Right lobe of liver (tissue), 6 donors: ENCODE measurements at places on chromosomes 6 and 20.
A peak's percentile ranks its signal among the peaks of the same experiment; 100 is the strongest.

DNA sequence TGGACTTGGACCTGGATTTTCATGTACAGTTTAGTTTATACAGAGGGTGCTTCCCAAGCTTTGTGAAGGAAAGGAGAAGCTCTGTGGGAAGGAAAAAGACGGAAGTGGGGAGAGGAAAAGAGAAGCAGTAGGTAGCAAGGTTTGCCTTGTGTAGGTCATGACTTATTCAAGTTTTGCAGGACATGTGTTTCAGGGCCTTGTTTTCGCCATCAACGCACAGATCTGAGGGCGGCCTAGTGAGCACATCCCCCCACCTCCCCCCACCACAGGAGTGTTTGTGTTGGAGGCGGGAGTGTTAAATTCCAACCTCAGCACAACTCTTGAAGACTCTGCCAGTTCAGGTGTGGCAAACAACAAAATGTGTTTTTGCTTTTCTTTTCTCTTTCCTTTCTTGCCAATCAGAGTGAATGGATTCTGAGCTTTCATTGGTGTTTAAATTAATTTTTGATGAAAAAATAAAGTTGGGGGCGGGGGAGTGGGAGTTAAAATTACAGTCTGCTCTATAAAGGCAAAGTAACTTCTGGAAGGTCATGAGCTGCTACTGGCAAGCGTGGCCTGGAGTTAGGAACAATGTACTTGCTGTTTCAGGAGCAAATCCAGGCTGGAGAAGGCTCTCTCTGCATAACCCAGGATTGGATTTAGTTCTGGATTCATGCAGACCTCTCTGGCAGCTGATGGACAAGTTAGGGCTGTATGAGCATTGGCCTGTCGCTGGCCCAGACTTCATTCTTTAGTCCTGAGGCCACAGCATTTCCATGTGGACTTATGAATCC, 338.5 kb downstream of the CD83 start:
- no peak for DNase-seq
- H3K27me3 ChIP-seq = no peaks in the 10 kb centered on the region

DNA sequence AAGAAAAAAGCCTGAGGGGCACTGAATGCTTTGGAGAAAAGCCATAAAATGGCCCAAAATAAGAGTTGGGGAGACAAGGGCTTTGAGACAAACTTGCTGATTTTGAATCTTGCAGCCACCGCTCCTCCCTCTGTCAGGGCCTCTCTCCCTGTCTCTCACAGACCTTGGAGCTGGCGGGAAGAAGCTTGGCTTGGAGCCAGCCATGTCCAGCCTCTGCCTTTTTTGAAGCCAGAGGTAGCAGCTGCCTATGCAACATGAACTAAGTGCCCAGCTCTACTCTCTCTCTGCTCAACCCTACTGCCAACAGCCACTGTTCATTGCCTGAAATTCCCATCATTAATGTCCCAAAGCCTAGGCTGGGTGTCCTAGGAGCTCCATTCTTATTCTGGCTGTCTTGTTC, 63.7 kb upstream of the CTNNBL1 start:
- H3K27ac ChIP-seq = no peak overlapping the region
- no peaks in the 10 kb centered on the region for H3K4me1 ChIP-seq
- H3K27me3 ChIP-seq = no peaks in the 10 kb centered on the region
- H3K4me3 ChIP-seq = no peak overlapping the region
- H3K36me3 ChIP-seq = no peaks in the 10 kb centered on the region
- DNase-seq = no peak

- peaks cover 17% of the 10 kb centered on the region for H3K4me1 ChIP-seq
- no peak overlapping the region for H3K4me3 ChIP-seq
- H3K36me3 ChIP-seq = no peaks in the 10 kb centered on the region
- no peak for DNase-seq
Observed at GRCh38 chr6:136761227-136761922, 30.9 kb downstream of the MAP3K5 start.

GRCh38 chr6:71403422-71404134, 115.0 kb downstream of the OGFRL1 start:
- peak overlapping the region; percentile 7 for H3K27ac ChIP-seq
- no peak overlapping the region for H3K4me3 ChIP-seq
- H3K27me3 ChIP-seq = no peaks in the 10 kb centered on the region
- H3K4me1 ChIP-seq = no peaks in the 10 kb centered on the region
- DNase-seq = no peak
- no peaks in the 10 kb centered on the region for H3K36me3 ChIP-seq

DNA sequence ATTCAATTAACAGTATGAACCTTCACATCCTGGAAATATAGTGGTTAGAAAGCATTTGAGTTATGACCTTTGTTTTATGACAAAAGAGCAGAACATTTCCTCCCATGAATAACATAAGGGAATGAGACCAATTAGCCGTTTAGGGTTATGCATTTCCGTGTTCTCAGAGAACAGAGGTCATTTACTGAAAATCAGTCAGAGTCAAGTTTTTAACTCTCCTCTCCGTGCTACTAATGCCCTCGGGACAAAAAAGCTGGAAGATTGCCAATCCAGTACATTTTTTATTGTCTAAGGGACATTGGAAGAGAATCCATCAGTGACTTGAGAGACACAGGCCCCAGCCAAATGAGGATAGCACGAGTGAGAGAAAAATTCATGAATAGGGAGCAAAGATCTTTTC, 632.7 kb downstream of the RFPL4B start:
- no peak for DNase-seq
- no peaks in the 10 kb centered on the region for H3K4me1 ChIP-seq
- no peaks in the 10 kb centered on the region for H3K27me3 ChIP-seq

- H3K27me3 ChIP-seq = no peaks in the 10 kb centered on the region
- H3K4me3 ChIP-seq = no peak overlapping the region
- DNase-seq = no peak
- H3K4me1 ChIP-seq = no peaks in the 10 kb centered on the region
Observed at GRCh38 chr6:91081452-91082067, 494.7 kb upstream of the MAP3K7 start.

DNA sequence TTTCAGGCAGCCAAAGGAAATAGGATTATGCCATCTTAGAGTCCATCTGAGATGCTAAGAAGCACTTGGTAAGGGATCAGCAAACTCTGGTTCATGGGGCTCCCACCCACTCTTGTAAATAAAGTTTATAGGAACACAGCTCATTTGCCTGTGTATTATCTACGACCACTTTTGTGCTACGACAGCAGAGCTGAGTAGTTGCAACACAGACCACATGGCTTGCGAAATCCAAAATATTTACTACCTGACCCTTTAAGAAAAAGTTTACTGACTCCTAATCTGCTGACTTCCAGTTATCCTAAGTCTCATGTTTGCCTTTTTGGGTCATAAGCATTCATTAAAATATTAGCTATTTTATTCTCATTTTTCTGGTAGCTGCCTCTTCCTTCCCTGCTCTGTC, 859.0 kb downstream of the QKI start:
- H3K36me3 ChIP-seq = no peaks in the 10 kb centered on the region
- H3K4me3 ChIP-seq = no peak overlapping the region
- H3K4me1 ChIP-seq = no peaks in the 10 kb centered on the region

- no peak for DNase-seq
- no peaks in the 10 kb centered on the region for H3K4me1 ChIP-seq
- no peak overlapping the region for H3K27ac ChIP-seq
- H3K27me3 ChIP-seq = no peaks in the 10 kb centered on the region
- H3K36me3 ChIP-seq = no peaks in the 10 kb centered on the region
Observed at GRCh38 chr6:16562498-16562897, 198.8 kb downstream of the ATXN1 start.

GRCh38 chr6:4864519-4864918, 88.3 kb downstream of the CDYL start:
- H3K27me3 ChIP-seq = no peaks in the 10 kb centered on the region
- H3K4me1 ChIP-seq = no peaks in the 10 kb centered on the region
- no peak for DNase-seq
- H3K36me3 ChIP-seq = no peaks in the 10 kb centered on the region

DNA sequence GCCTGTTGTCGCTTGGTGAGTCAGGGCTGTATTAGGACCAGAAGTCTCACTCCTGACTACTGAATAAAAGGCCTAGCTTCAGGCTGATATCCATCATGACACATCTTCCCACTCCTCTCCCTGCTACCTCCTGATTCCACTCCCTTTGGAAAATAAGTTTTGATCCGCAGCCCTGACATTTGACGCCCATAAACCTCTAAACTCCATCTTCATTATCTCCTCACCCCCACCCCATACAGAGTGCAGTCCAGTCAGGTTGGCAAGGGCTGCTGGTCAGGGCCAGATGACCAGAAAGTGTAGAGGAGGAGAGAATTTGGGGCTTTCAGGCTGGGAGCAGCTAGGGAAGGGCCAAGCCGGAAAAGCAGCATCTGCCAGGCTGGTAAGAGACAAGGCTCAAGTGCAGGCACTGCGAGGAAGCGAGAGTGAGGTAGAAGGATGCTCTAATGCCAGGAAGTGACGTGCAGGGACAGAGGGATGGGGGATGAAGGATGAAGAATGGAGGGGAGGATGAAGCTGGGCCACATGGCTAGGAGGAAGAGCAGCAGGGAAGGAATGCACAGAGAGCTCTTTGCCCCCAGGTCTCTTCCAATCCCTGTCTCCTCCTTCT, 1.2 kb downstream of the GGT7 start:
- no peak overlapping the region for H3K4me3 ChIP-seq
- DNase-seq = no peak
- H3K4me1 ChIP-seq = peaks cover 12% of the 10 kb centered on the region
- H3K27ac ChIP-seq = no peak overlapping the region

- no peaks in the 10 kb centered on the region for H3K4me1 ChIP-seq
- no peaks in the 10 kb centered on the region for H3K27me3 ChIP-seq
- no peak for DNase-seq
- H3K4me3 ChIP-seq = no peak overlapping the region
- H3K27ac ChIP-seq = no peak overlapping the region
Observed at GRCh38 chr6:29656157-29656556, 735 bp upstream of the MOG start.

GRCh38 chr6:139654888-139655782, 280.7 kb upstream of the CITED2 start:
- no peaks in the 10 kb centered on the region for H3K4me1 ChIP-seq
- no peaks in the 10 kb centered on the region for H3K27me3 ChIP-seq
- DNase-seq = no peak
- H3K36me3 ChIP-seq = no peaks in the 10 kb centered on the region

GRCh38 chr20:63978319-63979228, 868 bp downstream of the SAMD10 start:
- DNase-seq = peak; percentile 92
- H3K4me3 ChIP-seq = peak overlapping the region; percentile 65
- H3K27me3 ChIP-seq = no peaks in the 10 kb centered on the region
- peaks cover 25% of the 10 kb centered on the region for H3K4me1 ChIP-seq
- peak overlapping the region; percentile 15 for H3K27ac ChIP-seq

GRCh38 chr20:32807706-32808105, 12.0 kb upstream of the MAPRE1 start:
- no peaks in the 10 kb centered on the region for H3K36me3 ChIP-seq
- no peak overlapping the region for H3K27ac ChIP-seq
- H3K4me1 ChIP-seq = no peaks in the 10 kb centered on the region
- DNase-seq = no peak
- no peak overlapping the region for H3K4me3 ChIP-seq

DNA sequence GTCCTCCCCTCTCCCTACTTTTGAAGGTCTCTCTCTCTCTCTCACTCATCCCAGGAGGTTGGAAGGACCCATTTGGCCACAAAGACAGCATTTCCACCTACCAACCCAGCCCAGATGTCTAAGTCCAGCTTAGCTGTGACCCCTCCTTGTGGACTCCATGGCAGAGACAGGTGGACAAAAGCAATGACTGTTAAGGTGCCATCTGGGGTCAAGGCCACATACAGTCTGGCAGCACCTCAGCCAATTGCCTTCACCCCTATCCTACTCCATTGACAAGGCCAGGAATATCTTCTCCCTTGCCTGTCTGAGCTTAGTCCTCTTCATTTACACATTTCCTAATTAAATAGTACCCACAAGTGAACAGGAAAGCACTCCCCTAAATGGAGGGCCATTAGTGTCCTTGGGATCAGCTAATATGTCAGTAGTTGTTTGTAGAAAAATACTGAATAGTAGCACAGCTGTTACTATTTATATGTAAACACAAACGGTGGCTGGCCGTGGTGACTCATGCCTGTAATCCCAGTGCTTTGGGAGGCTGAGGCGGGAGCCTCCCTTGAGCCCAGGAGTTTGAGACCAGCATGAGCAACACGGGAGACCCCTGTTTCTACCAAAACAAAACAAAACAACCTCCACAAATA, 28.8 kb downstream of the GCM1 start:
- peak; percentile 26 for DNase-seq
- H3K27me3 ChIP-seq = no peaks in the 10 kb centered on the region
- no peak overlapping the region for H3K27ac ChIP-seq
- no peaks in the 10 kb centered on the region for H3K4me1 ChIP-seq

DNA sequence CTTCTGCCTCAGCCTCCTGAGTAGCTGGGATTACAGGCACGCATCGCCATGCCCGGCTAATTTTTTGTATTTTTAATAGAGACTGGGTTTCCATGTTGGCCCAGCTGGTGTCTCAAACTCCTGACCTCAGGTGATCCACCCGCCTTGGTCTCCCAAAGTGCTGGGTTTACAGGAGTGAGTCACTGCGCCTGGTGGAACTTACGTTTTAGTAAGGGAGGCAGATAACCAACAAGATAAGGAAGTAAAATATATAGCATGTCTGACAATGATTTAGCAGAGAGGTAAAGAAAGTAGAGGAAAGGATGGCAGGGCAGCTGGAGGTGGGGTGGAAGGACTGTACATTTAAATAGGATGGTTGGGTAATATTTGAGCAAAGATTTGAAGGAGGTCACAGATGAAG, 12.8 kb upstream of the MYMX start:
- no peaks in the 10 kb centered on the region for H3K4me1 ChIP-seq
- no peaks in the 10 kb centered on the region for H3K36me3 ChIP-seq
- H3K4me3 ChIP-seq = no peak overlapping the region
- H3K27me3 ChIP-seq = no peaks in the 10 kb centered on the region

- H3K4me1 ChIP-seq = no peaks in the 10 kb centered on the region
- H3K27ac ChIP-seq = no peak overlapping the region
- H3K27me3 ChIP-seq = no peaks in the 10 kb centered on the region
Observed at GRCh38 chr20:48490961-48491831, 336.6 kb downstream of the PREX1 start.

DNA sequence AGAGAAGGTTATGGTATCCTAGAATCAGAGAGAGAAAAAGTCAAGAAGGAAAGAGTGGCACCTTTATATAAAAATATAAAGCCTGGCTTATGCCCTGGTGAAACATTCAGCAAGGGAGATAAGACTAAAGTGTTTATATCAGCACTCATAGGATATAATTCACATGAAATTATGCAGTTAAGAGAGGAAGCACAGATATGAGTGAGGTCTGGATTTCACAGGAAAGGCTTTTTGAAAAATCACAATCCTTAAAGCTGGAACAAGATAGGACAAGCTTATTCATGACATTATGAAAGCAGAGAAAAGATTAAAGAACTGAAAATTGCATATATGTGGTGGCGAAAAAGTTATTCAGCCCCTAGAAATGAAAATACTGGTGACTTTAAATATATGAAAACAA, 181.2 kb upstream of the FLRT3 start:
- H3K4me3 ChIP-seq = no peak overlapping the region
- H3K27ac ChIP-seq = no peak overlapping the region
- H3K36me3 ChIP-seq = no peaks in the 10 kb centered on the region
- no peaks in the 10 kb centered on the region for H3K27me3 ChIP-seq

- no peak overlapping the region for H3K4me3 ChIP-seq
- no peaks in the 10 kb centered on the region for H3K27me3 ChIP-seq
- H3K36me3 ChIP-seq = no peaks in the 10 kb centered on the region
- DNase-seq = no peak
- no peaks in the 10 kb centered on the region for H3K4me1 ChIP-seq
Observed at GRCh38 chr6:106476331-106477105, 116.0 kb downstream of the CRYBG1 start.

GRCh38 chr6:154558984-154559383, 48.5 kb upstream of the CNKSR3 start:
- no peaks in the 10 kb centered on the region for H3K4me1 ChIP-seq
- H3K36me3 ChIP-seq = no peaks in the 10 kb centered on the region
- H3K4me3 ChIP-seq = no peak overlapping the region
- no peak overlapping the region for H3K27ac ChIP-seq
- DNase-seq = no peak
